ENCODE measurements at places on chromosomes 13 and 19. TPM values are rescaled to one million over a fixed set of nuclear protein-coding genes. Genes with fewer than 3 reads are reported as not detected.

- DNase-seq = no peak
These were observed 20.9 kb upstream of the MATK start for GRCh38 chr19:3807131-3807480.

DNA sequence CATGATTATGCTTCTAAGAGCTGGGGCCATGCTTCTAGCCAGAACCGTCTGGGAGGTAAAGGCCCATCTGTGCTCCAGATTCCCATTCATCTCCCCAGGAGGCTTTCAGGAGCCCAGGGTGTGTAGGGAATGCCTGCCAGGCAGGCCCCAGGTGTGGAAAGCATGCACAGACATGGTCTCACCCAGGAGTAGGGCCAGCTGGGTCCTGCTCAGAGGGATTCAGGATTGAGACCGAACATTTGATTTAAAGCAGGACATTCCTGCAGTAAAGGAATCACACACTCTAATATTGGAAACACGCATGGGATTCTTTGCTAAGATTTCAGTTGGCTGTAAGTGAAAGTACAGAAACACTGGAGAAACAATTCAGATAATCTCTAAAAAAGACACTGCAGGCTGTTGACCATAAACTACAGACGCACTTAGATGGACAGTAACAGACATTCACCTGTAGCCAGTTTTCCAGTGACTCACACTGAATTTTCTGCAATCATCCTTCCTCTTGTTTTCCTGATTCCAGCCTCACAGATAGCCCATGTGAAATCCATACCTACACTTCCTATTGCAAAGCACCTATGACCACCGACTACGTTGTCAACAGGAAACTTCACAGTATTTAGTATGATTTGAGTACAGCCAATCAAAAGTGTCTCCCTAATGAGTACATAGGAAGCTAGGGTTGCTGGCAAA lies 257.8 kb downstream of the TBC1D4 start:
- no peak for DNase-seq

DNA sequence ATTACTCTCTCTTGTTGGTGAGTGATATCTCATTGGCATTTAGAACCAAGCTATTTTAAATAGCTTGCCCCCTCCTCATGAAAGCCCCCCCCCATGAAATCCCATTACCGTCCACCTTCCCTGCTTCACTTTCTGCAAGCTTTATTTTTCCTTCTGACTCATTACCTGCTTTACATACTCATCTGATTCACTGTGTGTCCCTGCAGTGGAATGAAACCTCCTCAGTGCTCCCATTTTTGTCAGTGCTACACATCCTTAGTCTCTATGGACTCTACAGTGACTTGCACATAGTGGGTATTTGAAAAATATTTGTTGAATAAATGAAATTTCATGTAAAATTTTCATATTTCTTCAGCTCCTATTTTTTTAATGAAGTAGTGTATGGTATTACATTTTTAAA lies 62.3 kb downstream of the DOCK9 start:
- no peak for DNase-seq

DNA sequence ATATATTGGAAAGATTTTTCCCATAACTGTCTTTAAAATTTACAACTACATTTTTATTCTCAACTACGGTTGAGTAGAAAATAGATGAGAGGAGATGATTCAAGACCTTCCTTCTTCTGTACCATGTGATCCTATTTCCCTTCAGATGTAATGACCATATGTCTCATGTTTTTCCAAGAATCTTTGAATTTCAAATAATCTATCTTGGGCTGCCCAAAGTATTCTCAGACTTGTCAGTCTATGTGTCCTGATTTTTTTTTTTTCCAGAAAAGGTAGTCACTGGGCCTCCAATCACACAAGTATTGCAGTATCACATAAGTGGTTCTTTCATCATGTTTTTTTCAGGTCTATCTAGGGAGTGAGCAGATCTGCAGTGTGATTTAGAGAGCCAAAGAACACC lies 392.4 kb downstream of the RFC3 start:
- no peak for DNase-seq

DNA sequence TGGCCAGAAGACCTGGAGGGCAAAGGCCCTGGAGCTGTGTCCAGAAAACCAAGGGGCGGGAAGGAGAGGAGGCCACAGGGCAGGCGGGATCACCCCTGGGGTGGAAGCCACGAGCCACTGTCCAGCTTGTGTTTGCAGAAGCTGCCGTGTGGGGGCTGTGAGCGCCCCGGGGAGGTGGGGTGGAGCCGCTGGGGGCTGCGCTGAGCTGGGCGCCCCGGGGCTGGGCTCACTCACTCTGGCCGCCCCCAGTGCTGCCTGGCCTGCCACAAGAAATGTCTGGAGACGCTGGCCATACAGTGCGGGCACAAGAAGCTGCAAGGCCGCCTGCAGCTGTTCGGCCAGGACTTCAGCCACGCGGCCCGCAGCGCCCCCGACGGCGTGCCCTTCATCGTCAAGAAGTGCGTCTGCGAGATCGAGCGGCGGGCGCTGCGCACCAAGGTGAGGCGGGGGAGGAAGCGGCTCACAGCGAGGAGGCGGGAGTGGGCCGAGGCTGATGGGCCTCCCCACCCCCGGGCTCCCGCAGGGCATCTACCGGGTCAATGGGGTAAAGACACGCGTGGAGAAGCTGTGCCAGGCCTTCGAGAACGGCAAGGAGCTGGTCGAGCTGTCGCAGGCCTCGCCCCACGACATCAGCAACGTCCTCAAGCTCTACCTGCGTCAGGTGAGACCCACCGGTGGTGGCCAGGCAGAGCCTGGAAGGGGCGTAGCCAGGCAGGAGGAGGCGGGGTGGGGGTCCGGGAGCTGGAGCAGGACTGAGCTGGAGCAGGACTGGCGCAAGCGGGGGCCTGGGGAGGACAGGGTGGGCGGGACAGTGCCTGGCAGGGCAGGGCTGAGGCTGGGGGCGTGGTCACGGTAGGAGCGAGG lies 13.6 kb downstream of the POLR2E start:
- no peak for DNase-seq

DNA sequence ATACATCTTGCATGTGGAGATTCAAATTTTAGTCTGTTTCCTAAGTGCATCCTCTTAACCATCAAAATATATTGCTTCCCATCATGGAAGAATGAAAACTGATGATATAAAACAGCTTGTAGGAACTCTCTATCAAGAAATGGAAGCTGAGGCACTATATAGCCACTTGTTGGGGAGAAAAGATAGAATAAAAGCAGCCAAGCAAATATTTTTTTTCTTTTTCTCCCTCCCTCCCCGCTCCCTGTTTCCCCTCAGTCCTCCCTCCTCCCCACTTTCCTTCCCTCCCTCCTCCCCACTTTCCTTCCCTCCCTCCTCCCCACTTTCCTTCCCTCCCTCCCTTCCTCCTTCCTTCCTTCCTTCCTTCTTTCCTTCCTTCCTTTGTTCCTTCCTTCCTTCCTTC lies 413.8 kb downstream of the GPC6 start:
- DNase-seq = no peak

GRCh38 chr13:50998326-50998725 lies 88.7 kb downstream of the RNASEH2B start:
- no peak for DNase-seq

DNA sequence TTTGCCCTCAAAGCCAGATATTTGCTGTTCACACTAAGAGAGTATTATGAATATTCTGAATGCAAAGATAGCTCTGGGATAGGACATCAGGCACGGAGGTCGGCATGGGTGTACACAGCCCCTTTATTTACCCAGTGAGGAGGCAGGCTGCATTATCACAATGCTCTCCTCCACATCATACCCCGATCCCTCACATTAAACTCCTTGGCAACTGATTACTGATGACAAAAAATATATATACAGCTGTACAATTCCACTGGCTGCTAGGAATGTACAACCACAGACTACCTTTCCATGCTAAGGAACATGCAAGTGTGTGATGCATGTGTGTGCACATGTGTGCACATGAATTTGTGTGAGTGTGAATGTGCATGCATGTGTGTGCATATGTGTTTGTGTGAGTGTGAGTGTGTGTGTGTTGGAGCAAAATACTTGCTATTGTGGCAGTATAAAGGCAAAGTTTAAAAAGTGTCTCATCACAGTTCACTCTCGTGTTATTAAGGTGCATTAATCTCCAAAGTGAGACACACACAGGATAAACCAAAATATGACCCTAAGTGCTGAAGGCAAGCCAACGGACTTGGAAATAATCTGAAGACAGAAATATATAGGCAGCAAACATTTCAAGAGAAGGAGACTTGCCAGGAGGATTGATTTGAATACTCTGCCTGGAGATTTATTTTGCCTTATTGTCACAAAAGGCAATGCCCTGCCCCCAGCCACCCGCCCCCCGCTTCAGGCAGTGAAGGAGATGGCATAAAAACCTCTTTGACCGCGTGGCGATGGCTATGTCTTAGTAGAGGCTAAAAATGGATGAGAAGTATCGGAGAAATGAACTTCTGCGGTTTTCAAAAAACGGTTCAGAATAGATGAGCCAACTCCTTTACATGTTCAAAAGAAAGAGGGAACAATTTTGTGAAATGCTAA lies 274.8 kb downstream of the TSHZ3 start:
- DNase-seq = no peak

- no peak for DNase-seq
These were observed 354.9 kb upstream of the SPRY2 start for GRCh38 chr13:80695841-80696240.

- DNase-seq = no peak
These were observed 93.1 kb downstream of the WTIP start for GRCh38 chr19:34574704-34575103.

- no peak for DNase-seq
These were observed 58.1 kb downstream of the MYH14 start for GRCh38 chr19:50261446-50261970.

The NCCRP1 gene
- total RNA-seq = not detected

The CEACAM19 gene
- 1.1 TPM for total RNA-seq

The ZNF285 gene
- total RNA-seq = 0.07 TPM

The KCTD15 gene
- total RNA-seq = 12.6 TPM

The ONECUT3 gene
- total RNA-seq = not detected
